GOT3 (cell line): ENCODE measurements at places on chromosomes 11 and 22.

DNA sequence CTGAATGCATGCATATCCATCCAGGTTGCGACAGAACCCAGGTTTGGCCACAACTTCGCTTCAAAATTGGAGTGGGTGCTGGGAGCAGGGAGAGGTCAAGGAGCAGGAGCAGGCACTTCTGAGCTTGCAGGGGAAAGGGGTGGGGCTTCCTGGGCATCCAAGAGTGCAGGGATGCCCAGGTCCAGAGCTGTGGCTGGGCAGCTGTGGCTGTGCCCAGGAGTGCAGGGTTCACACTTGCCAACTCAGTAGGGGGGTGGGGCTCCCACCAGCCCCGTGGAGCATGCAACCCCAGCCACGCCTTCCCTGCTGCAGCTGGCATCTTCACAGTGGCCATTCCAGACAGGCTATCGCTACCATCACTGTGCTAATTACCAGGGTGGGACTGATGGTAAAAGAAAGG lies 115.3 kb upstream of the MTNR1B start:
- no peak for DNase-seq

DNA sequence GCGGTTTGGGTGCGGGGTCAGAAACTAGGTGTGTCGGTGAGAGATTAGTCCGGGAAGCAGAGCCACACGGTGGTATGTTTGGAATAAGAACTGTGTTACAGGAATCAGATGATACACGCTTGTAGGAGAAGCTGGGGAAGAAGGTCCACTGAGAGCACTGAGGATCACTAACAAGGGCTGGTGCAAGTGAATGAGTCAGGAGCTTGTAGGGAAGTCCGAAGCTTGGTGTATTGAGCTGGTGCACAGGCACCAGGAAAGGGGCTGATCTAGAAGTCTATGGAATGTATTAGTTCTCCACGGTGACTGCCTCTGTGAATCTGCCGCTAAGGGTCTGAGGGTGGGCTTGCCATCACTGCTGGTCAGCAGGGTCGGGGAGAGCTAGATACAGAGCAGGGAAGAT lies 18.8 kb upstream of the GRK3 start:
- DNase-seq = no peak

DNA sequence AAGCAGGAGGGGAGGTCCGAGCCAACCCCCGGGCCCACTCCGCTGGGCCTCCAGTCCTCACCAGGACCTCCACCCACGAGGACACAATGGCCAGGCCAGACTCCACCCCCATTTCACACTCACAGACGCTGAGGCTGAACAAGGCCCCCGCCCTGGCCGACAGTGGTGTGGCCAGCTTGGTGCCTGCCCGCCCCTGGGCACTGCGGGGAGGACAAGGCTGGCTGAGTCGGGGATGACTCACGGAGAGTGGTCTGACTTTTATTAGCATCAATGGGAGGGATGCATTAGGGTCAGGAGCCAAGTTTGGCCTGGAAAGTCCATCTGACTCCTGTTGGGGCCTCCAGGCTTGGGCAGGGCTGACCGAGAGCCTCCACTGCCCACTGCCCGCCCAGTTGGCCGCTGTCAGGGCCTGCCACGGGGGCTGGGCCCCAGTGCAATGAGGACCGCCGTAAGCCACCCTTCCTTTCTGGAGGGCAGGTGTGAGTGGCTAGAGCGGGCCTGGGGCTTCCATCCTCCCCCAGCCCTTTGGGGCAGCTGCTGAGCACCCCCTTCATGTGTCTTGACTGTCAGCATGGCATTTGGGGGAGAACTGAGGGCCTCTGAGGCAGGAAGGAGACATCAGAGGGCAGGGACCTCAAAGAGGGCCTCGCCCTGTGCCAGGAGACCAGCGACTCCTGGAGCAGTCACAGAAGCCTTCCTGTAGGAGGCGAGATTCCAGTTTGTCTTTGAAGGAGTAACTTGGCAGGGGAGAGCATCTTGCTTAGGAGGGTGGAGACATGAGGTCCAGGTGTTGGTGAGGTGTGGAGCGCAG lies 10.6 kb downstream of the TSPAN32 start:
- no peak for DNase-seq

GRCh38 chr11:45605051-45605450 lies 60.4 kb downstream of the CHST1 start:
- no peak for DNase-seq

DNA sequence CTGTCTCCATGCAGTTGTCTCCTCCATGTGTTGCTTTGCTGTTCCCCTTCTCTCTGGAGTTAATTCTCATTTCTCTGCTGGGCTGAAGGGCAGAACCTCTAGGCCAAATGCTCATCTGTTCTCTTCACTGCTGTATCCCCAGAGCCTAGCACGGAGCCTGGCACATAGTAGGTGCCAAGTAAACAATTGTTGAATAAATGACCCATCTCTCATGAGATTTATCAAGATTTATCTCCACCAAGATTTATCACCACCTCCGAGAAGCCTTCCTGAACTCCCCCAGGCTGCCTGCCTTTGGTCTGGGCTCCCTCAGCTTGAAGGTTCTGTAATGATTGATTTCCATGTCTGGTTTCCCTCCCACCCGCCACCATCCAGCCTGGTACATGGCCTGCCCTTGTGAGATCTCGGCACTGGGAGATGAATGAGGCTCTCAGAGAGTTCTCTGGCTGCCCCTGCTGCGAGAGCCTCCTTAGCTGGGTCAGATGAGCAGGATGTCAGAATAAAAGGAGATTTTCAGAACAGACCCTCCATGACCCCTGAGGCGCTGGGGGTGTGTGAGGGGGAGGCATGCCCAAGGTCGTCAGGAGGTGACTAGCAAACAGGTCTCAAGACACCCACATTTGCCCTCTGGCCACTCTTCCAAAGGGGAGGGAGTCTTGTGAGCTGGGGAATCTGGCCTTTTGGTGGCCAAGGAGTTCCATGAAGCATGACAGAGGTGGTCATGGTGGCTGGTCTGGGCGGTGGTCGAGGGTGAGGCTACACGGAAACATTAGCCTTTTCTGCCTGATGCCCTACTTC lies 2.4 kb upstream of the GDPD5 start:
- DNase-seq = no peak

- peak; percentile 89 for DNase-seq
Observed at GRCh38 chr22:37752189-37753087, 55.3 kb upstream of the GCAT start.

GRCh38 chr22:26321469-26321913 lies 107.6 kb upstream of the ASPHD2 start:
- DNase-seq = peak; percentile 58

GRCh38 chr22:29480512-29481264 lies 670 bp downstream of the NEFH start:
- DNase-seq = no peak

DNA sequence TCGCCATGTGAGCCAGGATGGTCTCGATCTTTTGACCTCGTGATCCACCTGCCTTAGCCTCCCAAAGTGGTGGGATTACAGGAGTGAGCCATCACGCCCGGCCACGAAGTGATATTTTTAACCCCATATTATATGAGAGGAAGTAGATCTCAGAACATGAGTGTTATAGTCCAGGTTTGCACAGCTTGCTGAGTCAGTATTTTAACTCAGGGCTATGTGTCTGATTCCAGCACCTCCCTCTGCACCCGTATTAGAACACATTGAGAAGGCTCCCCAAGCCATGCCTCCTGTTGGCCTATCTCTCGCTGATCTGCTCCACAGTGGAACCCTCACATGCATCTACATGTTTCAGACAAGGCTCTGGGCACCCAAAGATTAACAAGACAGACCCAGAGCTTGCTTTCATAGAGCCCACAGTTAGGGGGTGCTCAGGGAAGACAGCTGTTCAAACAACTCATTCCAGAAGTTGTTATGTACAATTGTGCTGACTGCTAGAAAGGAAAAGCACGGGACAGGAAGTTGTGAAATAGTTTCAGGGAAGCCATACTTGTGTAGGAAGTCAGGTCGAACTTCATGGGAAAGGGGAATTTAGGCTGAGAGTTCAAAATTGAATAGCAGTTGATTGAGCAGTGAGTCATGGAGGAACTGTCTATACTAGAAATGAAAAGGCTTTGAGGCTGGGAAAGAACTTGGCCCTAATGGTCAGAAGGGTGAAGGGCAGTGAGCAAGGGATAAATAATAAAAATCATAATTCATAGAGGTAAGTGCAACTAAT lies 49.3 kb upstream of the CLPB start:
- no peak for DNase-seq

DNA sequence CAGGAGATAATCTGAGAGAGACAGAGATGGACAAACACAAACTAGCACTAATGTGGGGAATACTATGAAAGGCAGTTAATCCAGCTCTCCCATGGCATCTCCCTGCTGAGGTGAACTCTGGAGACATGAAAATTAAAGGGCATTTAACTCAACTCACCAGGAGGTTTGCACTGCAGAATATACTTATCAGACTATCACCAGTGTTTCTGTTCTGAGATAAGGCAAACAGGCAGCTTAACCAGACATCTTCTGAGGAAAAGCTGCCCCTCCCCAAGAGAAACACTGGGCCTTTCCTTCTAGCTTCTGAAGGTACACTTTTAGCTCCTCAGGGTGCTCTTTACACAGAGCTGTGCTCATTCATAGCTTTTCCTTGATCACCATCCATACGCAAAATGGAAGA lies 85.5 kb downstream of the AMBRA1 start:
- DNase-seq = no peak

GRCh38 chr11:44613153-44613552 lies 47.7 kb downstream of the CD82 start:
- no peak for DNase-seq

GRCh38 chr22:22800716-22801115 lies 86.9 kb upstream of the IGLL5 start:
- no peak for DNase-seq

- DNase-seq = no peak
Observed at GRCh38 chr11:124798991-124799347, 1.2 kb downstream of the MSANTD2 start.

DNA sequence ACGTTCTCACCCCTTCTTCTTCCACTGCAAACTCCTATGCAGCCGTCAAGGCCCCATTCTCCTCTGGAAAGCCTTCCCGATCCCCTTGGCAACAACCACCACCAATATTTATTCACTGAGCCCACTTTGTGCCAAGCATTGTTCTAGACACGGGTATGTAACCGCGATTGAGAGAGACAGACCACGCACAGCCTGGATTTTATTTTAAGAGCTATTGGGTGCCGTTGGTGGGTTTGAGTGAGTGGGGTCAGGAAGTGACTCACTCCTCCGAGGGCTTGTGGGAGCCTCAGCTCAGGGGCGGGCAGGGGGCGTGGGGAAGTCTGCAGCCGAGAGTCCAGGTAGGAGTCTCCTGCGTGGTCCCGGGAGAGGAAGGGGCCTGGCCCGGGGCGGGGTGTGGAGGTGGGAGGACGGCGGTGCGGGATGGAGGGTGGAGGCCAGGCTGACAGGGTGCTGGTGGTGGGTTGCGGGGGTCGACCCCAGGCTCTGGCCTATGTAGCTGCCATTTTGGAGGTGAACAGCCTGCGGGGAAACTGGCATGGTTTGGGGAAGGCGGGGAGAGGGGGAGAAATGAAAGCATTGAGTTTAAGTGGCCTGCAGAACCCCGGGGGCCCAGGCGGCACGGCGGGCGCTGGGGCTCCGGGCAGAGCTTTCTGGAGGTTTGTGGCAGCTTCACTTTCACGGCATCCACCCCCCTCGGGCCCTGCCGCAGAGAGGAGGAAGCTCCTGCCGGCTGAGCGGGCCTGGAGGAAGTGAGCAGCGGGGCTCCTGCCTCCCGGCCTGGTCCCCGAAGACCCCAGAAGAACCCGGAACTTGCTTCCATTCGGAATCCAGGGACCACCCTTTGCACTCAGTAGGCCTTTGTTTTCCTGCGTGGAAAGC lies 547 bp downstream of the PARVG start:
- no peak for DNase-seq

GRCh38 chr11:4072668-4073285 lies 21.8 kb upstream of the RRM1 start:
- DNase-seq = no peak

GRCh38 chr11:36451045-36451444 lies 59.0 kb downstream of the TRAF6 start:
- DNase-seq = no peak

DNA sequence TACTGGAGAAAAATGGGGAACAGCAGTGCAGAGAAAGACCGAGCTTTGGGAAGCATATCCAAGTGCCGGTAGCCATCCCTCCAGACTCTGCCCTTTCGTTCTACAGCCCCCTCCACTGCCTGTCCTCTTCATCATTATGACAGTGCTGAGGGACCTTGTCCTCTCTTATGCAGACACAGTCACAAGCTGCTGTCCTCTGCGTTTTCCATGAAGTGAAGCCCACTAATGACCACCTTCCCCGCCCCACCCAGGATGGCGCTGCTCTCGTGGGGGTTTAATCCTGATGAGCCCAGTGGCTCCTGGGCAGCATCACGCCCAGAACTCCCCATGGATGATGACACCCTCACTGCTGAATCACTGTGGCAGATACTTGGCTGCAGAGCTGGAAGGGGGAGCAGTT lies 157.7 kb downstream of the PKNOX2 start:
- no peak for DNase-seq

DNA sequence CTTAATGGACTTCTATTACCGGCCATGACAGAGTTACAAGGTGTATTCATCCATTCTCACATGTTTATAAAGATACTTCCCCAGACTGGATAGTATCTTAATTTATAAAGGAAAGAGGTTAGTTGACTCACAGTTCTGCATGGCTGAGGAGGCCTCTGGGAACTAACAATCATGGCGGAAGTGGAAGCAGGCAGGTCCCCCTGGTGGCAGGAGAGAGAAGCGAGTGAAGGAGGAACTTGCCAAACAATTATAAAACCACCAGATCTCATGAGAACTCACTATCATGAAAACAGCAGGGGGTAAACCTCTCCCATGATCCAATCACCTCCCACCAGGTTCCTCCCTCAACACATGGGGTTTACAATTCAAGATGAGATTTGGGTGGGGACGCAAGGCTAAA lies 170.0 kb upstream of the PDGFD start:
- no peak for DNase-seq

DNA sequence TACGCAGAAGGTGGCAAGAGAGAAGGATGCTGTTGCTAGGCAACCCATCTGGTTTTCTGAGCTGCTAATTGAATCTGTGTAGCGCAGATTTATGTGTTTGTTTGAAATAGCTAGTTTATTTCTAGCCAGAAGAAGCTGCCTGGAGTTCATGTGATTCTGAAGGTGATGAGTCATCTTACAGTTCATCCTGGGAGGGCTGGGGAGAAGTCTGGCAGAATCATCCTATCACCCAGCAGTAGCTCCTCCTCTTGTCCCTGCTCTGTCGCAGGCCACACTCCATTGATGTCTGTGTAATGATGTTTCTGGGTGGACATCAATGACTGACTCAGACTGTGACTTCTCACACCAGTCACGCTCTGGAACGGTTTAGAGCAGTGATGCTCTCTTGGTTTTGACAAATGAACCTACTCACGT lies 4.8 kb upstream of the FBXO7 start:
- no peak for DNase-seq

DNA sequence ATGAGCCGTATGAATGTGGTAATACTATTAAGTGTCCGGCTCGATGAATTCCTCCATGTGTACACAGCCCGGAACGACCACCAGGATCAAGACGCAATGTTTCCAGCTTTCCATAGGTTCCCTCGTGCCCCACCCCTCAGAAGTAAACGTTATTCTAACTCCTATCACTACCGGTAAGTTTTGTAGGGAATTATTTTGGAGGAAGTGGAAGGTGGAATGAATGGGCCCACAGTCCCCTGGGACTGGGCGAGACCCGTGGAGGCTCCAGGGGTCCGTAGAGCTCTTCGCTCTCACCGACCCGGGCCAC lies 720 bp upstream of the FAR1 start:
- no peak for DNase-seq
